LHCN-M2 (cell line): ENCODE measurements at places on chromosomes 1 and 21. TPM values are rescaled to one million over a fixed set of nuclear protein-coding genes. Genes with fewer than 3 reads are reported as not detected.

Gene COQ8A
- total RNA-seq, result 6.3 and 8.7 TPM in 2 replicates

Gene FCGR2B
- total RNA-seq, result not detected in 2 replicates

Gene ADAMTS4
- total RNA-seq, result 5.0 and 5.4 TPM in 2 replicates

- DNase-seq, result peak; percentile 94
These were observed 157.2 kb upstream of the TMEM51 start for GRCh38 chr1:14996133-14997050.

DNA sequence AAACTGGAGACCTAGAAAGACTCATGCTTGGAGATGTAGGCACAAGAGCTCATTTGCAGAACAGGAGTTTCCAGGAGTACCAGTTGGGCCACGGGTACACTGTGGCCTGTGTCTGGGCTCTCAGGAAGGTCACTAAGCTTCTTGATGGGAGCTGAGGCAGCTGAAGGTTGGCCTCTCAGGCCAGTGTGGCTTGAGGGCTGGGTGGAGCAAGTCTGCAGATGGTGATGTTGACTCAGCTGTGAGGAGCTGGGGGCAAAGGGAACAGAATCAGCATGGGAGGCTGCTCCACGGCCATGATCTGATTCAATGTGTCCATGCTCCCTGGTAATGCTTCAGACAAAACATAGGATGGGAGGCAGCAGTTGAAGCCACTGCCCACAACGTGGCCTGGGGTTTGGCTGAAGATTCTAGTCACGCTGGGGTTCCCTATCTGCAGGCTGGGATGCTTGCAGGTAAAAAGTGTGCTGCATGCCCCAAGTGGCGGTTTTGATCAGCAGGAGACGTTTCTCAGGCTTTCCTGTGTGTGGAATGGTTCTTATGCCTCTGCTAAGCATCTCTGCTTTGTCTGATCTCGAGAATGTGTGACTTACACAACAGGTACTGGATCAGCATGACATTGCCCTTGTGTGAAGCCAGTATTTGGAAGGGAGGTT lies 15.4 kb upstream of the TENT5C start:
- peak; percentile 24 for DNase-seq

DNA sequence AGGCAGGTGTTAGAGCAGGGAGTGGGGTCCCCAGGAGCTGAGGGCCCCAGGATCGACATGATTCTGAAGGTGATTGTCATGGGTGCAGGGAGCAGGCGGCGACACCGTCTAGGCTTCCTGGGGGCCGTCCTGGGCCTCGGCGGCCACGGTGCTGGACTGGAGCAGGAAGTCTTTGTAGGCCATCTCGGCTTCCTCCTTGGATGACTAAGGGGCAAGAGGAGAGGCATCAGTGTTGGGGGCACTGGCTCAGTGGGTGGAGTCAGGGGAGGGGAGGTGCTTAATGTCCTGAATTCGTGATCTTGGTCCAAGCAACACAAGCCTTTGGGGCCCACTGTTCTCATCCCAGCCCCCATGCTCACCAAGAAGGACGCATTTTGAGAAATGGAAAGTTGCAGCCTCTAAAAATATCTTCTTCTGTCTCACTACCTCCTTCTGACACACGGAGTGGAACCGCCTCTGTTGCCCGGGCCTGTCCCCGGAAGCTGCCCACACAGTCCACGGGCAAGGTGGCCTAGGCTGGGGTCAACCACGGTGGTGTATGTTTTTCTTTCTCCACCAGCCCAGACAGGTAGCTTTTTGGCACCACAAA lies 8.6 kb upstream of the FCMR start:
- no peak for DNase-seq

DNA sequence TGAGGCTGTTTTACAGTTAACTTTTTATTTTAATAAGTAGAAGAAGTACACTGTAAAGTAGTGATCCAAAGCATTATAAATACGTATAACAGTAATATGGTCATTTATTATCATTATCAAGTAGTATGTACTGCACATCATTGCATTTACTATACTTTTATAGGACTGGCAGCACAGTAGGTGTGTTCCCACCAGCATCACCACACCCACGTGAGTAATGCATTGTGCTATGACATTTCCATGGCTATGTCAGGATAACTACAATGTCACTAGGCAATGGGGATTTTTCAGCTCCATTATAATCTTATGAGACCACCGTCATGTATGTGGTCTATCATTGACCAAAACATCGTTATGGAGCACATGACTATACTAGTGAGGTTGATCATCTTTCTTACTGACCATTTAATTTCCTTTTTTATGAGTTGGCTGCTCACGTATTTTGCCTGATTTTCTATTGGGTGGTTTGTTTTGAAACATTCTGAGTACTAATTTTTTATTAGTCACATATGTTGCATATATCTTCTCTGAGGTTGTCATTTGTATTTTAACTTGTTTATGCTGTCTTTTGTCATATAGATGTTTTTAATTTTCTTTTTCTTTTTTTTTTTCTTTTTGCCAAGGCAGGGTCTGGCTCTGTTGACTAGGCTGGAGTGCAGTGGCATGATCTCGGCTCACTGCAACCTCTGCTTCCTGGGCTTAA lies 25.3 kb upstream of the SHCBP1L start:
- no peak for DNase-seq

GRCh38 chr1:11797525-11798216 lies 8.1 kb downstream of the MTHFR start:
- DNase-seq, result no peak

DNA sequence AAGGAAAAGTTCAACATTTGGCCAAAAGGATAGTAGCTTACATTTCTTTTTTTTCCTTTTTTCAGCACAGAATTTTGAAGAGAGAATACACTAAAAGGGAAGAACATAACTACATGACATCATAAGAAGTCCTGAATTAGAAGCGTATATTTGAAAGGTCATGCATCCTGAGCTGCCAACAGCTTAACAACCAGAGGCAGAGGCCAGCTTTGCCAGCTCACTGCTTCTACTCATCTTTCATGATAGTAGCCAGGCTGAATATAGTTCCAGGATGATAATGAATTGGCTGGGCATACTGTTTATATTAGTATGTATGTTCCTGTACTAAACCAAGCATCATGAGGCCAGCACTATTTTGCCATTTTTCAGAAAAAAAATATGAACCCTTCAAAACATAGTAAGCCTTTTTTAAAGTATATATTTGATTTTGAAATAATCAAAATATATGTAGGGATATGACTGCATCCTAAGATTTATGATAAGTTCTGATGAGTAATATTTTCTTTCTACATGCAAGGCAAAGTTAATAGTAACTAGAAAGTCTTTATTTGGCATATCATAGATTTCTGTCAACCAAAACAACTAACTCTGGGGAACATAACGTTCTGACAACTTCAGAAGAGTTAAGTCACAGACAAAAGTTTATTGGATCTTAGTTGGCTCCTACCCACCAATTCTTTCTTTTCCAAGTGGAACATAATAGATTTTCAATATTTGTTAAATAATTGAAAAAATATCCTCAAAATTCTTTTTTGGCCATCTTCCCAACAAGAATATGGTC lies 123.2 kb downstream of the DPYD start:
- DNase-seq, result peak; percentile 49

DNA sequence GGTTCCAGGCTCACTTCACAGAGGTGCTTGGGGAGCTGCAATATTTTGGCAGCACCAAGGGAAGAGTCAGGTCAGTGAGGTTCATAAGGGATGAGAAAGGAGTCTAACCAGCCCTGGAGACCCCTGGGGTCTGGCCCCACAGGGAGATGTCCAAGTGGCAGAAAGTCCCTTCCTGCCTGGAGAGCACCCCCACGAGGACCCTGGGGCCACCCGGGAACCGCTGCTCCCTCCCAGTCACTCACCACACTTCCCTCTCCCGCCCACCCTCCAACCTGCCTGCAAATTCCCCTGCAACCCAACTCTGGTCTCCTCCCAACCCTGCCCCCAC lies 6.5 kb upstream of the ITGB2 start:
- no peak for DNase-seq

DNA sequence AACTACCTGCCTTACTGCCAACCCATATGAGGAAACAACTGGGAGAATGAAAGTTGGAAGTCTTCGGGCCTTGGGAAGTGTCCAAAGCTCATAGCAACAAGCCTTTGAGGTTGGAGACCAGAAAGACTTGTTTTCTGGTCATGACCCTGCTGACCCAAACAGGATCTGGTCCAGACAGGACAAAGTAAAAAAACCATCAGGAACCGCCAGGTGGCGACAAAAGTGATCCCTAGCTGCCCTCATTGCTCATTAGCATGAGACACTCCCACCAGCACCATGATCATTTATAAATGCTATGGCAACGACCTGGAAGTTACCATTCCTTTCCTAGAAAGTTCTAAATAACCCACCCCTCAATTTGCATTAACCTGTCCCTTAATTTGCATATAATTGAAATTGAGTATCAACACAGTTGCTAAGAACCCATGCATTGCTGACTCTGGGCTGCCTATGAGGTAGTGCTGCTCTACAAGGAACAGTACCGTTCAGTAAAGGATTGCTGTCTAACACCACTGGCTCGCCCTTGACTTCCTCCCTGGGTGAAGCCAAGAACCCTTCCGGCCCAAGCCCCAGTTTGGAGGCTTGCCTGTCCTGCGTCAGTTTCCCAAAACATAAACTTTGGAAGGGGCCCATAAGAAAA lies 89.0 kb downstream of the URB2 start:
- peak; percentile 39 for DNase-seq

DNA sequence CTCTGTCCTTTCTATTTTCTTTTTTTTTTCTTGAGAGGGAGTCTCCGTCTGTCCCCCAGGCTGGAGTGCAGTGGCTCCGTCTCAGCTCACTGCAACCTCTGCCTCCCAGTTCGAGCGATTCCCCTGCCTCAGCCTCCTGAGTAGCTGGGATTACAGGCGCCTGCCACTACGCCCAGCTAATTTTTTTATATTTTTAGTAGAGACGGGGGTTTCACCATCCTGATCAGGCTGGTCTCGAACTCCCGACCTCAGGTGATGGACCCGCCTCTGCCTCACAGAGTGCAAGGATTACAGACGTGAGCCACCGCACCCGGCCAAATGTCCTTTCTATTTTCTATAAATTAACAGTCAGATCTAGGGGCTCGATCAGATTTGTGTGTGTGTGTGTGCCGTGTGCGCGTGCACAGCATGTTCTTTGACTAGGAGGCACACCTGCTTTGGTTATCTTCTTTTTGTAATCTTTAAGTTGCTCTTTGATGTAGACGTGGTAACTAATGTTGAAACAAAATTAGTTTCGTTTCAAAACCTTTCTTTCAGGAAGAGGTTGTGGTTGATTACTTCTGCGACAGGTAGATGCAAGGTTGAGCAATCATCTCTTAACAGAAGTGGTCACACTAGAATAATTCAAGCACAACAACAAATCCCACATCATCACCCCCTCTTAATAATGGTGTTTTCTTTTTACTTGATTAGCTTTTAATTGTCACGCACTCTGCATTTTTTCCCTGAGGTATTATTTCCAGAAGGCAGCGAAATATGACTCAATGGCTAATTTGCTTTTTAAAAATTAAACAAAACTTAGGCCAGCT lies 779 bp upstream of the DEGS1 start:
- DNase-seq, result no peak

DNA sequence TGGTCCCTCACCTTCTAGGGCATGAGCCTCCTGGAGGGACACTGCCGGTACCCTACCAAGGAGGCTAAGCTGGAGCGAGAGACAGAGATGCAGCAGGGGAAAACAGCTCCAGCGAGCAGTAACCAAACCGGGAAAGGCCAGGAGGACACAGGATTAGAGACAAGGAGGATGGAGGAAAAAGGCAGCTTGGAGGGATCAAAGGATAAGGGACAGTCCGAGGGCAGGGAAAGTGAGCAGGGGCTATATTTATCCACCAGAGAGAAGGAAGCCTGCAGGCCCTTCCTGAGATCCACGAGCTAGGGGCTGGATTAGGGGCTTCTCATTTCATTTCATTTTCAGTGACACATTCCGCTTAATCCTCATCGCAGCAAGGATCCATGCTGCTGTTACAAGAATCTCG lies 33.8 kb upstream of the PRELP start:
- no peak for DNase-seq

DNA sequence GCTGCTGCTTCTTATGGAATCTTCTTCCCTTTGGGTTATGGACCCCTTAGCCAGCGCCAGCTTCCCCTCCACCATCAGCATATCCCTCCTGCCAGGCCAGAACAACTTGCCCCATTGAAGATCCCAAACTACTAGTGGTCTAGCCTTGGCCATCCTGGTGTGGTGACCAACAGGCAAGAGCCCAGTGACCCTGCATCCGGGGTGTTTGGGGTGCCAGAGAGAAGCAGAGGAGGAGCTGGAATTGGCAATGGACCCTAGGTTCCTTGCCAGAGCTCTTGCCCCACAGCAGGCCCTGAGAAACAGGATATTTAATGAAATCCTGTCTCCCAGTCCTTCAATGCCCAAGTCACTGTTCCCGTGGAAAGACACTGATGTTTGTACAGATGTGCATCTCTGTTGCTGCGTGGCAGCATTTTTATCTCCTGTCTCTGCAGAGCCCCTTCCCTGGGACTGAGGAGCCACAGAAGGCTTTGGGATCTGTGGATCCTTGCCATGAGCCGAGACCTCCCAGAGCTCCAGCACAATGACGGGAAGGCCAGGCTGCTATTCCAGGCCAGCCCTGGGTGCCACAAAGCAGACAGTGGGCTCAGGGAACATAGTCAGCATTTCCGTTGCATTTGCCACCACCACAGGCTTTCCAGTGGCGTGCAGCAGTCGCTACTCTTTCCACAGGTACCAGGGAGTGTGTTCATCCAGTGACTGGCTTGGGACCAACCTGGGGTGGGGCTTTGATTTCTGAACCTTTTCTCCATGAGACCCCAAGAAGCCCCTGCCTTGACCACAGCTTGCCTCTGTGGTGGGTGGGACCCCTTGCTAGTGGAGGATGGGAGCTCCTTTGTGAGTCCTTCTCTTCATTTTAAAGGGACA lies 21.6 kb downstream of the NAV1 start:
- DNase-seq, result no peak

- no peak for DNase-seq
These were observed 141.6 kb downstream of the ZP4 start for GRCh38 chr1:237749122-237749521.

- DNase-seq, result no peak
These were observed at the start of gene OBSCN for GRCh38 chr1:228207851-228208821. TSS of gene OBSCN (plus strand) at chr1:228208044. CDS start at chr1:228211784, 3,740 bp downstream.

DNA sequence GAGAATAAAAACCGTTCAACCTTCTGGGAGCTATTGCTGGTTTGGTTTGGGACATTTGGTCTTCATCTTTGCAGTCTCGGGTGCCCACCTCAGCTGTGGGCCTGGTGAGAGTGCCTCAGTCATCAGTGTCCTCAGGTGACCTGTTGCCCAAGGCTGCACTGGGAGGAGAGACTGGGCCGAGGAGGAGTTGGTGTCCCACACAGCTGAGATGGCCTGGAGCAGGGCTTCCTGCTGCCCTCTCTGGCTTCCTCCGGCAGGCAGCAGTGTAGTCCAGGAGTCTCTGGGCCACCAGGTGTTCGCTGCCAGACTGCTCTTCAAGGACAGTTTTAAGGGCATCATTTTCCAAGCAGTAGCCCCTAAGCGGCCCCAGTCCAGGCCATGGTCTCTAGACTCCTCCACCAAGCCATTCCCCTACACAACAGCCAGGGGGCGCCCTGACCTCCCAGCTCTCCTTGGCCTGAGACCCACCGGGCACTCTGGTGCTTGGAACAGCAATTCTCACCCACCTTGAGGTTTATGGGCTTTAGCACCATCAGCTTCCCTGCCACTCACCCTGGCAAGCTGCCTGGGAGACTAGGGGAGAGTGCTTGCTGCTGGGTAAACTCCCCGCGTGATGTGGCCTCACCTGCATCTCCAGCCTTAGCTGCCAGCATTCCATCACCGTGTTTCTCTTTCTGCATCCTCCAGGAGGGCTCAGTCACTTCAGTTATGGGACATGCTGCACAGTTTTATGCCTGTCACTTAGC lies 9.1 kb upstream of the SYTL1 start:
- DNase-seq, result peak; percentile 34

GRCh38 chr1:92690212-92690906 lies 94.5 kb downstream of the EVI5 start:
- no peak for DNase-seq
